ENCODE measurements at places on chromosomes 16 and 17.

DNA sequence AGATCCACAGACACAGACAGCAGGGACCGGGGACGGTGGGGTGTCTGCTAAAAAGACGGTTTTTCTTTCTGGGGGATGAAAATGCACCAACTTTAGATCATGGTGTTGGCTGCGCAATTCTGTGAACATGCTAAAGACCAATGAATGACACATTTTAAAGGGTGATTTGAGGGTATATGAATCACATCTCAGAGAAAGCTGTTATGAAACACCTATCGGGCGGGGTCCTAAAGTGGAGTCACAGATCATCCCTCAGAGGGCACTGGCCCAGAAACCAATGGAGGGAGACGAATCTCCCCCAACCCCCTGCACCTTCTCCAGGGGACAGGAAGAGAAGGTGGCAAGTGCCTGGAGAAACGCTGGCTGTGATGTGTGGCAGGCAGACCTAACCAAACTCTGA is 26.0 kb downstream of the KLHDC4 start:
- no peak for DNase-seq

- peak; percentile 18 for DNase-seq
Measured at GRCh38 chr17:9935408-9935807, 30.3 kb upstream of the RCVRN start.

- DNase-seq = peak; percentile 9
Measured at GRCh38 chr17:38560503-38561318, 45.0 kb downstream of the SRCIN1 start.

DNA sequence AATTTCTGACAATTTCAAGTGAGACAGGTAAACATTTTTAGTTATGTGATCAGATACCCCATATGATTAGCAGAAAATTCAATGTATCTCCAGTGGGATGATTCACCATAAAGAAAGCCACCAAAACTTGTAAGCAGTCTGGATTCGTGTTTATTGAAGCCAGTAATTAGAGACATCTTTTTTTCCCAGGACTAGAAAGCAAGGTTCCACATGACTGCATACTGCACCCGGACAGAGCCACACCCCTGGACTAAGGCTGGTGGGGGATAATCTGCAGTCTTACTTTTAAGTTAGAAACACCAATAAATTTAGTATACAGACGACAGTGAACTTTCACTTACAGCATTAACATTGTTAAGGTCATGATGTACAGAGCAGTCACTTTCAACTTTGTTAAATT is 24.2 kb upstream of the CMTM4 start:
- DNase-seq = peak; percentile 55

DNA sequence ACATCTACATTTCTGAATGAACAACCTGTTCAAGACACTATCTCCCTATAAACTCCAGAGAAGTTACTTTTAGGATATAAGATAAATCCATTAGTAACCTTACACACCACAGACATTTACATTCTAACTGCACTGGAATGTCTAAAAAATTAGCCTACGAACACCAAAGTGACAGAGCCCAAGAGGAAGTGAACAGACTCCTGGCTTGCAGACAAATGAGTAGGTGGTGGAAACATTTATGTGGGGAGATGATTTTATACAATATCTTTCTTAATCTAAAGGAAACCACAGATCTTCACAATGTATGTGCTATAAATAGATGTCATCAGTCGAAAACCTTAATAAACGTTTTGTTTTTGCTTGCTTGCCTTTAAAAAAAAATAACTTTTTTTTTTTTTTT is 18.8 kb downstream of the ZNF652 start:
- peak; percentile 88 for DNase-seq

DNA sequence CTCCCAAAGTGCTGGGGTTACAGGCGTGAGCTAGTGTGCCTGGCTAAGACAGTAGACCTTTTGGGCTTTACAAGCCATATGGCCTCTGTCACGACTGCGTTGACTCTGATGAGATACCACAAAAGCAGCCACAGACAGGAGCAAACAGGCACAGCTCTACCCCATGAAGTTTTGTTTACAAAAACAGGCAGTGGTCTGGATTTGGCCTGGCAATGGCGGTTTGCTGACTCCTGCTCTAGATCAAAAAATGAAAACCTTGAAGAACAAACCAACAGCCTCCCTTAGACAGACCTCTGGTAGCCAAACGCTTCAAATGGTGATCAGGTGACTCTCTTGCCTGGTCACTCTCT is 20.7 kb downstream of the SLC43A2 start:
- DNase-seq = no peak

GRCh38 chr17:74671031-74671771 is 41.5 kb downstream of the CD300LF start:
- DNase-seq = peak; percentile 72

GRCh38 chr17:70276906-70277305 is 107.6 kb downstream of the KCNJ2 start:
- peak; percentile 1 for DNase-seq

- no peak for DNase-seq
Measured at GRCh38 chr16:61555718-61556441, 480.4 kb downstream of the CDH8 start.

DNA sequence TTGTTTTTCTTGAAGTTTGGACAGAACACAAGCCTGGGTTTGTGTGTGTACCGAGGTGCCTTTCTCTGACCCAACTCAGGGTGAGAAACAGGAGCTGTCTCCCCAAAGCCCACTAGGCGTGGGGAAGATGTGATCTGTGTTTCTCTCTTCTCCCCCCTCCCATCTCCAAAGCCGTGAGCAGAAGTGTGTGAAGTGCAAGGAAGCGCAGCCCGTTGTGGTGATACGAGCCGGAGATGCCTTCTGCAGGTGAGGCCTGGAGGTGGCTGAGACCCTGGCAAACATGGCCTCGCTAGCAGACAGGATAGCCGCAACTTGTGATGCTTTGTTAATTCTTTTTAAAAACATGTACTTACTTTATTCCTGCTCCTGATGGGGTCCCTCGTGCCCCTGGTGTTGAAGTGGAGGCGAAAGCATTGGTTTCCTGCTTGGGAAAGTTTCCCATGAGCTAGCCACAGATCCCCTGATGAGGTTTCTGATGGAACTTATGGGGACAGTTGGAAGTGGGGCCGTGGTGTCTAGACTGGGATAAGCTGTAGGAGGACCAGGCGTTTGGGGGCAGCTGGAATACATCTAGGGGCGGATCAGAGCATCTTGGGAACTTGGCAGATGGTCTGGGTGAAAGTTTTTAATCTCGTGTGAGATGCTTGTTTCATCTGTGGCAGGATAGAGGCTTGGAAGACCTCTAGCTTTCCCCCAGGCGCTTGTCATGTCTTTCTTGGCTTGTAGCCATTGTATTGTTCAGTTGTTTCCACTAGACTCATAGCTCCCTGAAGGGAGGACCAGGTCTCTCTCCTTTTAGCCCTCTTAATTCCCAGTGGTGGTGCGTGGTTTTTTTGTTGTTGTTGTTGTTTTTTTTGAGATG is 893 bp downstream of the CTU2 start:
- DNase-seq = no peak

DNA sequence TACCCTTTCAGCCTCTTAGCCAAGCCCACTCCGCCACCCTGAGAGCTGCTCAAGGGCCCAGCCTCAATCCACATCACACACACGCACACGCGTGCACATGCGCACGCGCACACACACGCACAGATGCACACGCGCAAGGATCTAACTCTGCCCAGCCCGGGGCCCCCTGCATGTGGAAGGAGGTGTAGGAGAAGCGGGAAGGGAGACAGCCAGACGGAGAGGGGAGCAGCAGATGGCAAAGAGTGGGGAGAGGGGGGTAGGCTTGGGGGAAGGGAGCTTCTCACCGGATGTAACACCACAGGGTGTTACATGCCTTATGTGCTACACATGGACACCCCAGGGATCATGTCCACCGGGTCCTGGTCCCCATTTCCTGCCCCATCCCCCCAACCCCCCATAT is 15.3 kb downstream of the DLG4 start:
- peak; percentile 43 for DNase-seq

DNA sequence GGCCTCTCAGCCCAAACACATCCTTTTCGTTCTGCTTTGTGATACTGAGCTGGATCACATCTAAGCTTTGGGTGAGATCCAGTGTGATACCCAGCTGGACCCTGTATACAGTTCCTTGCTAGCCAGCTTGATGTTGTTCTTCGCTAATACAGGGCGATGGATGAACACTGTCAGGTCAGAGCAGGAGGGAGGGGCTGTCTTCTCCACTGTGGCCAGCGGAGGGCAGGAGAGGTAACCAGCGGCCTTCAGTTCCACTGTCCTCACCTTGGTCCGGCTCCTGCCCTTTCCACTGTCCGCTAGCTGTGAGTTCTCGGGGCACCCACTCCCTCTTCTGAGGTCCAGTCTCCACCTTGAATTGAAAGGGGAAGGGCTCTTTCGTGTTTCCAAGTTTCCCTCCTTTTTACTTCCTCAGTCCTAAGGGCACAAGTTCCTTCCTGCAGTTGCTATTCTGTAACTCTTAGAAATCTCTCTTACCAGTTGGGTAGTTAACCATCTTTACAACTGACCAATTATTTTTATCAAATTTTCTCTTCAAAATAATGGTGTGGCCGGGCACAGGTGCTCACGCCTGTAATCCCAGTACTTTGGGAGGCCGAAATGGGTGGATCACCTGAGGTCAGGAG is 3.0 kb upstream of the ZNF213 start:
- DNase-seq = peak; percentile 19

GRCh38 chr16:54409982-54410381 is 123.4 kb upstream of the IRX3 start:
- no peak for DNase-seq

GRCh38 chr16:10622036-10622921 is 41.9 kb upstream of the EMP2 start:
- DNase-seq = no peak

DNA sequence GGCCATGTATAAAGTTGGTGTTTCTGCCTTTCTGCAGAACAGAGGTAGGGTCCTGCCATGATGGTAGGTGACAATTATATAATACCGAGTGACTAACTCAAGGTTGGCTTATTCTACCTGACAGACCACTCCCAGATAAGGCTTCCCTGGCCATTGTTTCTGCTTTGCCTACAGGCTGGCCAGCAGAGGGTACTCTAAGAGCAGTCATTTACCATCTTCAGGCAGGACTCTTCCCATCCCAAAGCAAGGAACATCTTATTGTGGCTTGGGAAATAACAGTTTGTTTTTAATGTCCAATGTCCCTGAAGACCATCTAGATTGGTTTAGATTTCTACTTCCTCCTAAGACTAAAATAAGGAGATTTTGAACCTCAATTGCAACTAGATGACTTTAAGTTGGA is 74.1 kb downstream of the SNX11 start:
- peak; percentile 9 for DNase-seq

- DNase-seq = no peak
Measured at GRCh38 chr16:85201574-85201973, 89.3 kb upstream of the CIBAR2 start.

- peak; percentile 72 for DNase-seq
Measured at GRCh38 chr17:41738077-41738800, 3.8 kb upstream of the HAP1 start.

- DNase-seq = no peak
Measured at GRCh38 chr17:76131051-76131691, 9.9 kb downstream of the FOXJ1 start.

DNA sequence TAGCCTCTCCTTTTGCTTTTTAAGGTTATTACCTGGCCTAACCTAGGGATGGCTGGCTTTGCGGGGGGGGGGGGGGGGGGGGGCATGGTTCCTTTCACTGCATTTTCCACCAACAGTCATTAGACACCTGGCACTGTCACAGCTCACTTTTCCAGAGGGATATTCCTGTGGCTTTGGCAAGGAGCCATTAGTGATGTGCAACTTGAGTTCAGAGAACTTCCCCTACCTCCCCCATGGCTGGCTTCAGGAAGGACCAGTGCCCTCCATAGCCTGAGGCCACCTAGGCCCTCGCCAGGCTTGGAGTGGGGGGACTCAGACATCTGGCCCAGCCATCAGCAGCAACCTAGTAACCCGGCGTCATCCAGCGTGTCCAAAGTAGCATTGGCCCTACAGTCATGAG is 234.6 kb downstream of the CPPED1 start:
- DNase-seq = no peak

DNA sequence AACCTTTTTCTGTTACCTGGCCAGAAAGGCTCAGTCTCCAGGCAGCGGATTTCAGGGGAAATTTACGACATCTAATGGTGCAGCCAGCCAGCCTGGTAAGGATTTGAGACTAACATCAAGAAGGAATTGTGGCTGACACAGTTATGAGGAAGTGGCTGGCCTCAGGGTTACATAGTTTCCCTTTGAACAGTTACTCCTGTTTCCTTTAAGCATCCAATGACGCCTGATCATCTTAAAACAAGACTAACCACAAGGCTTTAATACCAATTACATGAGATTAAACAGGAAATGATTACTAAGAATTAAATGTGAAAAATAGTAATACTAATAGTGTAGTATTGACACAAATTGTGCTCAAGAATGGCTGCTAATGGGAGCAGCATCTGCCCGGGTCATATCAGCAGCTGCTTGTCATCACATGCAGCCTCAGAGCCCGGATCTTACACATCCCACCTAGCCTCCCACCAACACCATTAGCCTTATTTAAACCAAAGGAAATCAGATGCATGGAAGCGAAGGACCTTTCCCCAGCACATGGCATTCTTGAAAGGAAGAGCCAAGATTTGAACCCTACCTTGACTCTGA is 431.8 kb downstream of the PMP22 start:
- peak; percentile 92 for DNase-seq

- DNase-seq = peak; percentile 8
Measured at GRCh38 chr16:50821586-50821985, 79.7 kb downstream of the CYLD start.

DNA sequence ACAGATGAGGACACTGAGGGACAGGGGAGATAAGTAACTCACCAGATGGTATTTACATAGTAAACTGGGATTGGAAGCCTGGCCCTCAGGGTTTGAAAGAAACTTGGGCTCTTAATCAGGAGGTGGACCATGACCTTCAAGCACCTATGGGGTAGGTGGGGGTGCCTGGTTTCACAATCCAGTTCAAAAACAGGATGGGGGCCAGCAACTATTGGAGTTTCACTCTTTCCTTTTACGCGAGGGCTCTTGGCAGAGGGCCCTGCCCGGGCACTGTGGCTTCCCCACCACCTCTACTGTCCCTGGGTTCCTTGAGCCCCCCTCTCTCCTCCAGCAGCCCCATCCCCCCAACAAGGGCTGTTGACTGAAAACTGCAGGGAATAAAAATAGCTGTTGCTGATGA is 11.3 kb upstream of the PRR29 start:
- no peak for DNase-seq

DNA sequence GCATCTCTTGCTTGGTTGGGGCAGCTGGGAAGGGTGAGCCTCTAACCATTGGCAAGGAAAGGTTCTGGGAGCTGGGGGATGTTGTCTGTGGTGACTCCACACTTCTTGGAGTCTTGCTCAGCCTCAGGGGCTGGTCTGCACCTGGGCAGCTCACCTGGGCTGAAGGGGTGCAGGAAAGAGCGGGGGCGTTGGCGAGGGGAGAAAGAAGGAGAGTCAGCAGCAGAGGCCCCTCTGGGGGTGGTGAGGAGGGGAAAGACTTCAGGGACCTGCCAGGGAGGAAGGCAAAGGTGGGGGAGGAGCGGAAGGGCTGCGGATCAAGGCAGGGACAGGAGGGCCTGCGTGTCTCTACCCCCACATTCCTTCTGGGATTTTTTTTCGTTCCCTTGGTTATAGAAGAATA is 47.7 kb downstream of the CCDC42 start:
- no peak for DNase-seq

GRCh38 chr17:45813048-45813725 is 29.1 kb downstream of the CRHR1 start:
- DNase-seq = no peak

Data from fibroblast of skin of right quadriceps (primary cell).